NCI-H187 (cell line): ENCODE measurements at places on chromosomes 7 and 10.

- no peak for DNase-seq
These were observed 82.6 kb downstream of the FOXL3 start for GRCh38 chr7:372546-372931.

GRCh38 chr7:12222889-12223579 lies 11.9 kb downstream of the TMEM106B start:
- DNase-seq: no peak

DNA sequence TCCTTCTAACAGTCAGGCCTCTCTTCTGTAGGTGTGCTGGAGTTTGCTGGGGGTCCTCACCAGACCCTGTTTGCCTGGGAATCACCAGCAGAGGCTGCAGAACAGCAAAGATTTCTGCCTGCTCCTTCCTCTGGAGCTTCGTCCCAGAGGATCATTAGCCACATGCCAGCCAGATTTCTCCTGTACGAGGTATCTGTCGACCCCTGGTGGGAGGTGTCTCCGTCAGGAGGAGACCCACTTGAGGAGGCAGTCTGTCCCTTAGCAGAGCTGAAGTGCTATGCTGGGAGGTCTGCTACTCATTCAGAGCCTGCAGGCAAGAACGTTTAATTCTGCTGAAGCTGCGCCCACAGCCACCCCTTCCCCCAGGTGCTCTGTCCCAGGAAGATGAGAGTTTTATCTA lies 611.1 kb upstream of the COBL start:
- DNase-seq: no peak

DNA sequence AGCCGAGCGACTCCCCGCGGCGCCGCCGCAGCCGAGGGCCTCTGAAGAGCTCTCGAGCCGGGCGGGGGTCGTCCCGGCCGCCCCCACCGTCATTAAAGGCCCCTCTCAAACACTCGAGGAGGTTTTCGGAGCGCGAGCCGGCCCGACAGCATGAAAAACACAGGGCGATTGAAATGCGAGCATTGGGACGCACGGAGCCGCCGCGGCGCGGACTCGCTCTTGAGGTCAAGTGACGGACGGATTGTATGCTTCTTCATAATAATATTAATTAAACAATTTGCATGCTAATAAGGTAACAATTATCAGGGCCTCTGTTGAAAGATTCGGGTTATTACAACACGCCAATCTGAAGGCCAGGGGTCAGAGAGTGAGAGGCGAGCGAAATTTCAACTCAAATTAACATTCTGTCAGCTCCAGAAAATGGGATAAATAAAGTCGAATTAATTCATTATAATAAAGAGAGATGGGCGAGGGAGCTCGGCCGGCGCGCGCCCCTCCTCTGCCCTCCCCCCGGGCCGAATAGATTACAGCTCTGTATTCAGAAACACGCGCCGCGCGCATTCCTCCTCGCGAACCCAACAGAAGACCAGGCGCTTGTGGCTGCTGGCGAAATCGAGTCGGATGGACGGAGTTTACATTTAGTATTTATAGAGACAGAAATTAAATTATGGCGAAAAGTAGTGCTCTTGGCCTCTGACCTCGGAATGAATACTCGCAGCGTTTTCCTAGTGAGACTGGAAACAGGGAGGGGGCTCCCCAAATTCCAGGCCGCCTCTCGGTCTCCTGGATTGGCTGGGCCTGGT lies 2.1 kb upstream of the UNCX start:
- no peak for DNase-seq

GRCh38 chr10:125333769-125334168 lies 173.4 kb upstream of the CTBP2 start:
- no peak for DNase-seq

- no peak for DNase-seq
These were observed 15.3 kb upstream of the LRRC61 start for GRCh38 chr7:150307904-150308303.

DNA sequence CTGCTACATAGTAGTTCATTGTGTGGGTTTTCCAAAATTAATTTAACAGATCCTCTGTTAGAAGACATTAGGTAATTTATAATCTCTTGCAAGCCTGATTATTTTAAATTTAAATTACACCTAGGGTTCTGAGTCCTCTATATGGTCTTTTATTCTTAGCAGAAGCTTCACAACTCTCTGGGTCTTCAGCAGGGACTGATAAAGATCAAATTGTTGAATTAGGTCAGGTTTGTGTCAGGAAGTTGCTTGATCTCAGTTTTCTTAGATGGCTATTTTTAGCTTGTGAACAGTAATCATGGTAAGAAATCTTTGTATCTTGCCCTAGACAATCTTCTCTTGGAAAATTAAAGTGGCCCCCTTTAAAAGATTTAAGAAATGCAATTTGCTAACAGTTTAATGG lies 183.1 kb upstream of the HDAC9 start:
- no peak for DNase-seq

DNA sequence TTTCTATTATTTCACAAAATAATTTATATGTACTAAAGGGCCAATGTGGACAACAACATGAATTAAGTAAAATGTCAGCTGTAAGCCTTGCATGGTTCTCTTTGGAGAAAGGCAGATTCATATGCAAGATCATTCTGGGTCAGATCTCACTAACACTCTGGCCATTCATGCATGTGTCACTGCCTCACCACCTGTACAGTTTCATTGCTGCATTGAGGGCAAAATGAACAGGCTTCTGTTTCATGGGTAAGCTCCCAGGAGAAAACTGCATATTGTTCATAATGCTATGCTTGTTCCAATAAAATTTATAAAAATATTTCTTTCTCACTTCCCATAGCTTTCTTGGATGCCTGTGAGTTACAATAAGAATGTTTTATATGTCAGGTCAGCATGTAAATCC lies 275.2 kb downstream of the ZNF248 start:
- DNase-seq: no peak

DNA sequence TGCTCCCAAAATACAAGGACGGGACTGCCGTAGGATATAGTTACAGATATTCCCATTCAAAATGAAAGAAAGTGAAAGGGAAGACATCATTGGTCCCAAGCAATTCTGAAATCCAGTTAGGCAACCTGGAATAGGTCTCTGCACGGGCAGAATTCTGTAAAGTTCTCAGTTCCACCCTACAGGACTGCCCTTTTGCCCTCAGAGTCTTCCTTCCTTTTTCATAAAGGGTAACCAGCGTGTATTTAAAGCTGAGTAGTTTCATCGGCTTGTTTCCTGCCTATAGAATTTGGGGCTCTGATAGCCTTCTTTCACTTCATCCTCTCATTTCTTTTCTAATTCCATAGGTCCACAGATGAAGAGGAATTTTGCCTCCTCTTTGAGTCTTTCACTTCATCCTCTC lies 20.0 kb downstream of the COPG2 start:
- DNase-seq: no peak

DNA sequence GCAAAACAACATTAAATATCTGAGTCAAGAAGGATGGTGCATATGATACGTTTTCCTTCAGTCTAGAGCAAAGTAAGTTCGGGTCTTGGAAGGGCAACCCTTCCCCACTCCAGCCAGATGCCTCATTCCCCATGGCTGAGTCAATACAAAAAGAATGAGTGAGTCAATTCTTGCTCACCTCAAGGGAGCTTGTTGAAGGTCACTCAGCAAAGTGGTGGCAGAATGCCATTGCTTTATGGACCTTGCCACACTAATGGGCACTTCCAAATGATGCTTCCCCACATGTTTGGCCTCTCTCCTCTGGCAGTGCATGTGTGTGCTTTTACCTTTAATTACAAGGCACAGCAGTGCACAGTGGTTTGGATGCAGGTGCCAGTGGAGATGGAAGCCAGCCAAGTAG lies 296.5 kb downstream of the SORCS3 start:
- no peak for DNase-seq

- no peak for DNase-seq
These were observed 10.1 kb downstream of the NFKB2 start for GRCh38 chr10:102405632-102406031.

GRCh38 chr10:118781541-118781940 lies 26.8 kb upstream of the CACUL1 start:
- no peak for DNase-seq

DNA sequence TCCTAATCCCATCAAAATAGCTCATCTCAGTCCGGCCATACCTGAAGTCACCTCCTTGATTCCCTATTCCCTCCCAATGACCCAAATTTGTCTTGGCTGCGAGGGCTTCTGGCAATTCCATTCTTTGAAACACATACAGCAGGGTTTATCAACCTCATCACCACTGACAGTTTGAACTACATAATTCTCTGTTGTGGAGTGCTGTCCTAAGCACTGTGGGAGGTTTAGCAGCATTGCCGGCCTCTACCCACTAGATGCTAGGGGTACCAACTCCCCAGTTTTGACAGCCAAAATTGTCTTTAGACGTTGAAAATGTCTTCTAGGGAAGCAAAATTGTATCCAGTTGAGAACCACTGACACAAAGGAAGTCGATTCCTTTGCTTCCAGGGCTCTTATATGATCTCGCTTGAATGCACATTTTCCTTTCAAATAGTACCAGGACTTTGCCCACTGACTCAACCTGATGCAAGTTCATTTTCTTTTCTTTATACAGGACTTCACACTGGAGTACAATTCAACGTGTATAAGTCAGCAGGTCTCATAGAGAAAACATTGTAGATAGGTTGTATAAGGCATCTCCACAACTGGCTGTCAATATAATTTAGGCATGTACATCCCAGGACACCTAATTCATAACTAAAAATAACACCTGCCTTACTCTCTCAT lies 133.3 kb downstream of the STRA8 start:
- no peak for DNase-seq
